ENCODE measurements at places on chromosomes 6 and 20.

DNA sequence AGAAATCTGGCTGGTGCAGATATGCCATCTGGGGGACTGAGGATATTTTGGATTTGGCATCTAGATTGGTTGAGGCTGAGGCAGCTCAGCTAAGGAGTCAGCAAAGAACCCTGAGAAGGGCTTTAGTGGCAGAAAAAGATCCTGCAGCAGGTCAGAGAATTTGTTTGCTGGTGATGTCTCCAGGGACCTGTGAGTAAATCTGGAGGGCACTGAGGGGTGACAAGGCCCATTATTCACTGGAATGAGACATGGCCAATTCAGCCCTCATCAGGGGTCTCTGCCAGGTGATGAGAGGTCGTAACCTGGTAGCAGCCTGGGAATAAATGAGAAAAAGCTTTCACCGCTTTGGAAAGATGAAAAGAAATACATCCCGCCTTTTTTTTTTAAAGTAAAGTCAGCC, 118.3 kb upstream of the FBXL4 start:
- no peak for DNase-seq
- H3K27me3 ChIP-seq, result no peaks in the 10 kb centered on the region
- H3K4me3 ChIP-seq, result no peak overlapping the region
- H3K36me3 ChIP-seq, result no peaks in the 10 kb centered on the region
- no peak overlapping the region for H3K27ac ChIP-seq
- no peaks in the 10 kb centered on the region for H3K4me1 ChIP-seq

- no peaks in the 10 kb centered on the region for H3K27me3 ChIP-seq
- peak overlapping the region; percentile 87 for H3K27ac ChIP-seq
- no peaks in the 10 kb centered on the region for H3K36me3 ChIP-seq
- no peak overlapping the region for H3K4me3 ChIP-seq
These were observed 60.7 kb upstream of the FNDC1 start for GRCh38 chr6:159108426-159108985.

DNA sequence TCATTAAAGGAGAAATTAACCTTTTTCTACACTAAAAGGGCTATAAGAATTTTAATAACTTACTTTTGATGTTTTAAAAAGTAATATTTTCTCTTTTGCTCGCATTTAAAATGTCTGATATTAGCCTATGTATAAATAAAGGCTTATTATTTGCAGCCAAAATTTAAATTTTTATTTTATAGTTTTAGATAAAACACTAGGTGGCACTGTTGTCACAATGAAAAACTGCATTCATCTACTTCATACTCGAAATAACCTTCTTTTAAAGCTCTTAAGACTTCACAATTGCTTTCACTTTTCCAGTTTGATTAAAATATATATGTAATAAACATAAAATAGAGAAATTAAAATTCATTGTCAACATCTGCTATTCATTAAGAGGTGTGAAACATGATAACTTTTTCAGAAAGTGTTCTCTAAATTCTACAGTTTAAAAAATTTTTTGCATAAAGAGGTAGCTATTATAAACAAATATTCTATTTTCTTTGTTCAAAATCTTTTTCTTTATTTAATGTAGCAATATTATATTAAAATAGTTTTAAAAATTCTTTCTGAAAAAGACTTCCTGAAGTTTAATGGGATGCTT, 78.8 kb upstream of the DEFB112 start:
- no peaks in the 10 kb centered on the region for H3K36me3 ChIP-seq
- DNase-seq, result no peak
- no peaks in the 10 kb centered on the region for H3K4me1 ChIP-seq
- H3K27ac ChIP-seq, result no peak overlapping the region
- H3K27me3 ChIP-seq, result no peaks in the 10 kb centered on the region

DNA sequence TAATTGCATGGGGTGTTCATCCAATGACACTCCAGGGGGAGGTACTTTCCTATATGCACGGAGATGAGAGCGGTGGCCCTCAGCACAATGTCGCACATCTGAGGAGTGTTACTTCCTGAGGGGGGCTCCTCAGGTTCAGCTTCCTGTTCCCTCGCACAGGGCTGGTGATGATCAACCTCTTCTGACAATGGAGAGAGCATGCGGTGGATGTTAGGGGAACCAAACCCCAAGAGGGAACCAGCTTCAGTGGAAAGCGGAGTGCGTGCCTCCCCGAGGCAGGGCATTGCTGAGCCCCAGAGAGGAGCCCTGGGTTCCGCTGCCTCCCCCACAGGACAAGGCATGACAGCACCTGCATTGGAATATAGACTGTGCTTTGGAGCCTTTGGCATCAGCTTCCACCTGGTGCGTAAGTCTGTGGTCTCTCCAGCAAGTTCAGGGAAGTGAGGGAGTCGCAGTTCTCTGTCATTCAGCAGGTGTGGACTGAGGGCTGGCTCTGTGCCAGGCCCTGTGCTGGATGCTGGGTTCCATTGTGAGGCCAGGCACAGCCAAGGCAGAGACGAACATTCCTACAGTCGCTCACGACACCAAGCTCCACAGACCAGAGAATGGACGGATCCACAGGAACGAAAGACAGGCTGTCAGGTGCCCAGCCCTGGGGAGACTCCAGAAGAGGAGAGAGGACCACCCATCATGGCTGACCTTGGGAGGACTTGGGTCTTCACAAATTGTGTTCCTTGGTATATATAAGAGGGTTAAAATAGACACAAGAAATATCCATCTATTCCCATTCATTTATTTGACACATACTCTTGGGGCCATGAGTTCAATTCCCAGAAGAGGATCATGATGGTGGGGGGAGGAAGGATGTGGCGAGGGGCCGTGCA, 3.9 kb upstream of the ZNF831 start:
- peak overlapping the region; percentile 96 for H3K27ac ChIP-seq
- no peaks in the 10 kb centered on the region for H3K36me3 ChIP-seq
- DNase-seq, result peak; percentile 71
- peak overlapping the region; percentile 73 for H3K4me3 ChIP-seq

Data from T-cell (primary cell).